ENCODE measurements at places on chromosomes 16 and 17. TPM values are rescaled to one million over a fixed set of nuclear protein-coding genes. Genes with fewer than 3 reads are reported as not detected.
A peak's percentile ranks its signal among the peaks of the same experiment; 100 is the strongest.

Gene TP53TG3
- not detected for total RNA-seq

Gene ACSM2A
- total RNA-seq: not detected

Gene HYDIN
- not detected for total RNA-seq

Gene CACNG5
- not detected for total RNA-seq

Gene PIK3R5
- total RNA-seq: 28.6 TPM

Gene TLCD3A
- 7.9 TPM for total RNA-seq

DNA sequence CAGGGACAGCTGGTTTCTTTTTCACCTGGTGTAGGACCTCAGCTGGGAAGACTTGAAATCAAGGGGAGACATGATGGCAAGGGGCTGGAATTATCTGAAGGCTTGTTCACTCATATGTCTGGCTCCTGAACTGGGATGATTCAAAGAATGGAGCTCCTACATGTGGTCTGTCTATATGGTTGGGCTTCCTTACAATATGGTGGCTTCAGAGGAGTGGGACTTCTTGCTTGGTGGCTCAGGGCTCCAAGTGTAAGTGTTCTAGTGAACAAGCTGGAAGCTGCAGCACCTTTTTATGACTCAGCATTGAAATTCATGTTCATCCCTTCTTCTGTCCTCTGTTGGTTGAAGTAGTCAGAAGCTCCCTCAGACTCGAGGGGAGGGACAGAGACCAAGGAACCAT is 127.9 kb downstream of the MSI2 start:
- DNase-seq: no peak

- DNase-seq: no peak
These were observed 24.1 kb downstream of the DNAH3 start for GRCh38 chr16:21126518-21126917.

- no peak for DNase-seq
These were observed 38.4 kb downstream of the PSMD12 start for GRCh38 chr17:67328026-67328425.

- no peak for DNase-seq
These were observed 3.5 kb upstream of the ABR start for GRCh38 chr17:1183171-1183873.

GRCh38 chr16:63655846-63656245 is 1466.0 kb downstream of the CDH11 start:
- DNase-seq: no peak

- DNase-seq: no peak
These were observed 8.2 kb downstream of the ZNHIT3 start for GRCh38 chr17:36494674-36495073.

DNA sequence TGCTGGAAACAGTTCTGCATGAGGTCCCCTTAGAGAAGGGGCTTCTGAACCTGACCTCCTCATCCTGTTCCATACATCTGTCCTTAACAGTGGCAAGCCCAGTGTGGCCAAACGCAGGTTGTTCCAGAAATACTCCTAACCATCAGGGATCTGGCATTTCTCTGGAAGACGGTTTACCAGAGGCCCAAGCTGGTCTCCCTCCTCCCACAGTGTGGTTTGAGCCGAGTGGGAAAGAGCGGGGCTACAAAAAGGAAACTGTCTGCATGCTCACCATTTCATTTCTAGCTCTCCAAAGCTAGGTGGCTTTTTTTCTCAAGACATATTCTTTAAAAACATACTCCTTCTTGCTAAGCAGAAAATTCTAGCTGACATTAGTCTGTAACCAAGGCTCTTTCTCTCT is 6.0 kb downstream of the MXRA7 start:
- no peak for DNase-seq

DNA sequence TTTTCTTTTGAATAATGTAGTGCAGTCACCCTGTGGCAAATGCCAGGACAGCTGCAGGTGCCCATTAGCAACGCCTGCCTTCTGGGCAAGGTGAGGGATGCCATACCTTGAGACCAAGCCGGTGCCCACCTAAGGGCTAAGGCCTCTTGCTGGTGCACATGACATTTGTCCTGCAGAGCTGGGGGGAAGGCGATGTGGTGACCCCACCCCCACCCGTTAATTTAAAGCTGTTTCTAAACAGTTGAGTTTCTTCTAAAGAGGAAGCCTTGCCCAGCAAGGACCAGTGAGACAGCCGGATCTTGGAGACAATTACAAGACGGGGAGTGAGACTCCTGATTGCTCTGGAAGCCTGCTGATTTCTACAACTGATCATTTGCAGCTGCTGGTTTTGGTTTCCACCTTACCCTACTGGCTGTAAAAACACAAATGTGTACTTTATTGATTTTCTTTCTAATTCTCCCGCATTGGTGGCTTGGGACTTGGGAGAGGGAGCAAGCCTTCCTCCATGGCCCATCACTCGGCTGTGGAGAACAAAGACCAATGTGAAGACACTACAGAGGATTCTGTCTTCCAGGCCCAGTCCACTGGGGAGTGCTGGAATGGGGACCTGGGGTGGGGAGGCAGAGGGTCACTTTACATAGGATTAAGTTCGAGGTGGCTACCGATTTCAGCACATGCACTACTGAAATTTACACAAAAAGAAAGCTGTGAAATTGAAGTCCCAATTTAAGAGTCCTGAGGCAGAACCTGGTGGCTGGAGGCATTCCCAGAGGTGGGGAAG is 2.7 kb downstream of the CDK5R1 start:
- no peak for DNase-seq

GRCh38 chr16:85461814-85462713 is 151.1 kb upstream of the GSE1 start:
- no peak for DNase-seq

GRCh38 chr16:81723098-81723723 is 55.9 kb upstream of the PLCG2 start:
- no peak for DNase-seq

GRCh38 chr16:67548265-67549126 is 13.8 kb upstream of the CTCF start:
- DNase-seq: no peak

GRCh38 chr17:8629371-8630226 is 926 bp downstream of the MYH10 start:
- DNase-seq: no peak

- DNase-seq: peak; percentile 41
These were observed 2.7 kb upstream of the SNX20 start for GRCh38 chr16:50683689-50684374.

DNA sequence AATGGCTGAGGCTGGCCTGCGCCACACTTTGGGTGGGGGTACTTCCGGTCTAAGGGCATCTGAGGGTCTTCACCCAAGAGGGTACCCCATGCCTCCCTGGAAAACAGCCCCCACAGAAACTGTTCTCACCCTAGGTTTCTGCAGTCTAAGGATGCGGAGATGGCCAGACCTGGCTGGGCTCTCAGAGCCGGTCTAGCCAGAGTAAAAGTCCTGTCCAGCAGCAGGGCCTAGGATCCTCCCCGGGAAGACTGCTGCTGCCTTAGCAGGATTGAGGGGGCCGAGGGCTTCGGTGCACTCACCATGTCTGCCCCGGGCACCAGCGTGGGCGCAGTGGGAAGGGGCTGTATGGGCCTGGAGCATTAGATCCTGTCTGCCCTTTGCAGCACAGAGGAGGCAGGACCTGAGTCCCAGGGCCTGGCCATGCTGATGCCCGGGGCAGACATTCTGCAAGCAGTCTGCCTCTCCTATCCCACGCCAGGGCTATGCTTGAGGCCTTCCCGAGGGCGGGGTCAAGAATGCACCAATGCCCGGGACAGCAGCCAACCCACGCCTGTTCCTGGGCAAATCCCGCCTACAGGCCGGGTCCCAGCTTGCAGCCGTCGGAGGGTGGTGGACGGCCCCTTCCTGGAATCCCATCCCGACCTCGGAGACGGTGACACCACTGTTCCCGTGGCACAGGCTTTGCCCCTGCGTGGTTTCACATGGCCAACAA is 54.7 kb downstream of the CBFA2T3 start:
- DNase-seq: no peak

DNA sequence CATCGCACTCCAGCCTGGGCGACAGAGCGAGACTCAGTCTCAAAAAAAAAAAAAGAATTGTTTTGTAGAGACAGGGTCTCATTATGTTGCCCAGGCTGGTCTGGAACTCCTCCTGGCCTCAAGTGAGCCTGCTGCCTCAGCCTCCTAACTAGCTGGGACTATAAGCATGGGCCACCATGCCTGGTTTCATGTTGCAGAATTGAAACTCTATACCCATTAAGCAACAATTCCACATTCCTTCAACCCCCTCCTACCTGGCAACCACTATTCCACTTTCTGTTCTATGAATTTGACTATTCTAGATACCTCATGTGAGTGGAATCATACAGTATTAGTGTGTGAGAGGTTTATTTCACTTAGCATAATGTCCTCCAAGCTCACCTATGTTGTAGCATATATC is 24.5 kb downstream of the RNF135 start:
- DNase-seq: no peak

GRCh38 chr17:63772801-63773271 is 561 bp downstream of the CCDC47 start:
- peak; percentile 6 for DNase-seq

Data from CD8-positive, alpha-beta memory T cell (primary cell).